ENCODE measurements at places on chromosomes 2 and 18.

GRCh38 chr2:134458950-134459349 lies 205.1 kb downstream of the MGAT5 start:
- no peak for DNase-seq

- DNase-seq = no peak
Observed at GRCh38 chr2:144504218-144504641, 15.7 kb downstream of the ZEB2 start.

GRCh38 chr2:88842656-88843460 lies 151.4 kb downstream of the RPIA start:
- no peak for DNase-seq

GRCh38 chr2:184581391-184581790 lies 16.9 kb upstream of the ZNF804A start:
- no peak for DNase-seq

- DNase-seq = no peak
Observed at GRCh38 chr18:39166776-39167175, 1601.2 kb upstream of the CELF4 start.

DNA sequence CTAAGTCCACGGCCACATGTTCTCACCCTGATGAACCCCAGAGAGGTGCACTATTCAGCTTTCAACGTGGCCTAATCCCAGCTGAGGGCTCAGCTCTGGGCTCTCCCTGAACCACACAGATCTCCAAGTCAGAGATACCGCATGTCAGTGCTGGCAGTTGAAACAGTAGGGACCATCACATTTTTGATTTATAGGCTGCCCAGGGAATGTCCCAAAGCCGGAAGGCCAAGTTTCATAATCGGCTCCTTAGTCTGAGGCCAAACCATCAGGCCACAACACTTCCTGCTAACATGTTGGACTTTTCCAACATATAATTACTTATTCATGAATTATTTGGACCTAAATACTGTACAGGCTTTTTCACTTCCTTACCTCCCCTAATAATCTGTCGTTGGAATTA lies 91.9 kb upstream of the KLHL29 start:
- no peak for DNase-seq

DNA sequence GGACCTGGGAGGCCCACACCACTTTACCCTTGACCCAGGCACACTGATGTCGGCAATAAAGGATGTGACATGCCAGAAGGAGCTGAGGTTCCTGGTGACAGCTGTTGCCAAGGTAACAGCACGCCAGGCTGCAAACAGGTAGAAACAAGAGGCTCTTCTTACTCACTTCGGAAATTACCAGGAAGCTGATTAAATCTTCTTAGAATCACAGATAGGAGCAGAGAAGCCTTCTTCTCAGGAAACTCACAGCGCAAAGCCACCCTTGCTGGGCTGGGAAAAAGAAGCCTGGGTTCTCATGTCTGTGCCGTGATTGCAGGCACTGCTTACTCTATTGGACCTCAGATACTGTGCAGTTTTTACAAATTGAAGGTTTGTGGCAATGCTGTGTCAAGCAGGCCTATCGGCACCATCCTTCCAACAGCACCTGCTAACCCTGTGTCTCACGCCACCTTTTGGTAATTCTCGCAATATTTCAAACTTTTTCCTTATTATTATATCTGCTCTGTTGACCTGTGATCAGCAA lies 61.0 kb upstream of the TAF1B start:
- no peak for DNase-seq

DNA sequence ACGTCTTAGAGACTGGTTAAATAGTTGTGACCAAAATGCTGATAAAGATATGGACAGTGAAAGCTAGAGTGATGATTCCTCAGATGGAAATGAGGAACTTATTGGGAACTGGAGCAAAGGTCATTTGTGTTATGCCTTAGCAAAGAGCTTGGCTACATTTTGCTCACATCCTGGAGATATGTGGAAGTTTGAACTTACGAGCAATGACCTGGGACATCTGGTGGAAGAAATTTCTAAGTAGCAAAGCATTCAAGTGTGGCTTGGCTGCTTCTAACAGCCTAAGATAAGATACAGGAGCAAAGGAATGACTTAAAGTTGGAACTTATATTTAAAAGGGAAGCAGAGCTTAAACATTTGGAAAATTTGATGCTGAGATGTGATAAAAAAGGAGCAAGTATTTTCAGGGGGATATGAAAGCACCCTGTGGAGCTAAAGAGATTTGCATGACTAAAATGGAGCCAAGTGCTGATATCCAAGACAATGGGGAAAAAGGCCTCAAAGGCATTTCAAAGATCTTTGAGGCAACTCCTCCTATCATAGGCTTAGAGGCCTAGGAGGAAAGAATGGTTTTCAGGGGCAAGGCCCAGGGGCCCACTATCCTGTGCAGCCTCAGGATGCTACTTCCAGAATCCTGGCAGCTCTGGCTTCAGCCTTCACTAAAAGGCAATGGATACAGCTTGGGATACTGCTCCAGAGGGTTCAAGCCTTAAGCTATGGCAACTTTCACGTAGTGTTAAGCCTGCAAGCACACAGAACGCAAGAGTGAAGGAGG lies 124.1 kb upstream of the KLHL14 start:
- DNase-seq = no peak

- DNase-seq = no peak
Observed at GRCh38 chr2:8406271-8406670, 275.6 kb upstream of the ID2 start.

DNA sequence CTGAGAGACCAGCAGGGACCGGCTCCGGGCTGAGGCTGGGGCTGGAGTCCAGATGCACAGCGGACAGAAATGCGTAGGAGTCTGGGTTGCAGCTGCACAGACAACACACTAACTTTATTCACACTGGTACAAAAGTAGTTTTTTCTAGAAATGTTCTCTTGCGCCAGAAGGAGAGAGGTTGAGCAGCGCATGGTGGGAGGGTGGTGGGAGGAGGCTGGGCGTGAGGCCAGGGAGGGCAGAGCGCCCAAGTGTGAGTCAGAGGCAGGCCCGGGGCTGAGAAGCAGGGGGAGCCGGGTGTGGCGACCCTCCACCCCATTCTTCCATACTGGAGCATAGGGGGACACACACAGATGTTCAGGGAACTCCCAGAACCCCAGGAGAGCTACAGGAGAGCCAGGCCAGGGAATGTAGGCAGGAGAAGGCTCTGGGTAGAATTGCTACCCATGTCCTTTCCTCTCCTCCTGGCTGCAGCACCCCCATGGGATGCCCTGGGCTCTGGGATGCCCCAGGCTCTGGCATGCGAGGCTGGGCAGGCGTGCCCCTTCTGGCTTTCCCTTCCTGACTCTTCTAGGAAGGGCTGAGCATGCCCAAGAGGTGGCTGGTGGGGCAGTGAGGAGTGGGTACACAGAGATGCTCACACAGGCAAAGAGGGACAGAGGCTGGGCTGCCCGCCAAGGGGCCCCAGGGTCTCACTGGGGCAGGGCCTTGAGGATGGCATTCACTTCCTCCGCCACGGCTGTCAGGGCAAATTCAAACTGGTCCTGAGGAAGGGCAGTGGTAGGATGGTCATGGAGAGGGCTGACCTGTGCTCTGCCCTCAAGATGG lies 10.6 kb downstream of the DNAJB2 start:
- DNase-seq = no peak

DNA sequence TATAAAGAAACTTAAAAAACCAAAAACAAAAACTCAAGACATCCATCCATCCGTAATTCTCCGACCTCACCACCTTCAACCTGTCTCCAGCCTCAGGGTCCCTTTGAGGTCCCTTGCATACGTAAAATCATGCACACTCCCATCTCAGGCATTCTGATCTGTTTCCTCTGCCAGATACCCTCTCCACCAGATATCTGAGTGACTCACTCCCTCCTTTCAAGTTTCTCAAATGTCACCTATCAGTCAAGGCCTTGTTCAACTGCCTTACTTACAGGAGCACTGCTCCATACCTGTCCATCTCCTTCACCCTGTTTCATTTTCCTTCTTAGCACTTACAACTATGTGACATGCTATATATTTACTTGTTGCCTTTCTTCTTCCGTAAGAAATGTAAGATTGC lies 369.3 kb downstream of the NBAS start:
- DNase-seq = no peak

Measured in ascending aorta (tissue), 2 donors.